Right hindlimb (tissue), 1 donor: ENCODE measurements at places on chromosomes 13 and 19.

GRCh38 chr19:8336072-8336569, 6.9 kb downstream of the KANK3 start:
- no peak for DNase-seq

- peak; percentile 34 for DNase-seq
Measured at GRCh38 chr19:58317476-58318072, 9.2 kb upstream of the ZSCAN22 start.

GRCh38 chr13:75505327-75505726, 23.4 kb upstream of the TBC1D4 start:
- DNase-seq: no peak

DNA sequence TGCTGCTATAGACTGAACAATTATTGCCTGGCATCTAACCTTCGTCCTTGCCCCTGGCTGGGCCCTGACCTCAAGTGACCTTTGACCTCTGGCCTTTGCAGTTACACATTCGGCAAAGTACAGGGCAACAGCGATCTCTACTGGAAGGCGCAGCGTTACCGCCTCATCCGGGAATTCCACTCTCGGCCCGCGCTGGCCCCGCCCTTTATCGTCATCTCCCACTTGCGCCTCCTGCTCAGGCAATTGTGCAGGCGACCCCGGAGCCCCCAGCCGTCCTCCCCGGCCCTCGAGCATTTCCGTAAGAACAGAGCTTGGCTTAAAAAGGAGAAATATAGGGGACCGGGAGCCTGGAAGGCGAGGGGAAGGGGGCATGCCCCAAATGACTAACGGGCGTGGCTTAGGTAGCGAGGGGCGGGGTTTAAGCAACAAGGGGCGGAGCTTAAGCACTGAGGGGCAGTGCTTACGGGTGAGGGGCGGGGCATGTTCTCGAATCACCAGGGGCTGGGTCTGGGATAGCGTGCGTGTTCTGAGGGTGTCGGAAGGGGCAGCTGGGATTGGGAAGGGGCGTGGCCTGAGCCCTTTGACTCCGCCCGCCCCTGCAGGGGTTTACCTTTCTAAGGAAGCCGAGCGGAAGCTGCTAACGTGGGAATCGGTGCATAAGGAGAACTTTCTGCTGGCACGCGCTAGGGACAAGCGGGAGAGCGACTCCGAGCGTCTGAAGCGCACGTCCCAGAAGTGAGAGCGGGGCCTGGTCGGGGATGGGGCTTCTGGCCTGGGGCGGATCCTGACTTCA, 52.7 kb downstream of the TRPM4 start:
- peak; percentile 71 for DNase-seq

- DNase-seq: no peak
Measured at GRCh38 chr13:72523593-72523992, 203.8 kb downstream of the MZT1 start.

DNA sequence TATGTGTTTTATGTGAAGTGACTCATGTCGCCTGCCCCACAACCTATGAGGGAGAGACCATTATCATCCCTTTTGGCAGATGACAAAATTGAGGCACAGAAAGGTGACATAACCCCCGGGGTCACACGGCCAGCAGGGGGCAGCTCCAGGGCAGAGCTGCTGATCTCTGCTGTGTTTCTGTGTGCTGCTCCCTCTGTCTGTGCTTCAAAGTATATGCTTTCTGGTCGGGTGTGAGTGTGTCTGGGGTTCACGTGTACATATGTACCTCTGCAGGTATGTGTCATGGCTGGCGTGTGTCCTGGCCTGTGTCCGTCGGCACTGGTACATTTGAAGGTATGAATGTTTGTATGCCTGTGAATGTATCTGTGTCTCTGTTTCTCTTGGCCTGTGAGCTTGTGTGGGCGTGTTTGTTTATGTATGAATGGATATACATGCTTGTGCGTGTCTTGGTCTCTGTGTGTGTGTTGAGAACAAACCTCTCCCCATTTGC, 7.1 kb downstream of the LIPE start:
- no peak for DNase-seq

DNA sequence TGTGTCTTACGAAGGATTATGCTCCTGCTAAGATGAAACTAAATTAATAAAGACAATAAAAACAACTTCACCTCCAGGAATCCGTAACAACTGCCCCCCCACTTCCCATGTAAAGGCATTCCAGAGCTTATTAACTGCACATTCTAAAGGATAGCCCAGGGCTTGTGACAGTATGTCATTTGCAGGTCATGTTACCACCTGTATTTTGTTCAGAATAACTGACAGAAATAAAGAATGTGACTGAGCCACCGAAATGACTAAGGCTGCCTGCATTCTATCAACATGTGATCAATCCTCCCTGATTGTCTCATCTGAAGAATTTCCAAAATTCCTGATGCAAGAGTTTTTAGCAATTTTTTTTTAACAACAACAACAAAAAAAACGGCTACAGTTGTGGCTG, 117.2 kb downstream of the MIPEP start:
- no peak for DNase-seq

- no peak for DNase-seq
Measured at GRCh38 chr13:108963846-108964600, 334.6 kb downstream of the MYO16 start.

DNA sequence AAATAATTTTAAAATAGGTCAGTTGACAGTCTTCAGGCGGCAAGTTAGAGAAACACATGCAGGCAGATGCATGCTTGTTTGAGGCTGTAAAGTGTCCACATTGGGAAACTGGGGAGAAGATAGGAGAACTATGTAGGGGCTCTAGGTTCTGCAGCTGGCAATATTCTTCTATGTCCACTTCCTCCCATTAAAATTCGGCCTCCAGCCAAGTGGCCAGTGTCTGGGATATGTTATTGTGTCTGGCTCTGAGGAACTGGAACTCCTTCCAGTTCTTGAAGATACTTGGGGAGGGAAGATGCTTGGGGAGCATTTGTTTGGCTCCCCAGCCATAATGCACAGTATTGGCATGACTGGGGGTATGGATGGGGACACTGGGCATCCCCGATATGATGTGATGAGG, 20.9 kb upstream of the KLF2 start:
- DNase-seq: no peak

GRCh38 chr19:10417541-10418234, 2.6 kb upstream of the PDE4A start:
- no peak for DNase-seq

- DNase-seq: no peak
Measured at GRCh38 chr13:54709546-54709945, 1680.9 kb downstream of the OLFM4 start.

DNA sequence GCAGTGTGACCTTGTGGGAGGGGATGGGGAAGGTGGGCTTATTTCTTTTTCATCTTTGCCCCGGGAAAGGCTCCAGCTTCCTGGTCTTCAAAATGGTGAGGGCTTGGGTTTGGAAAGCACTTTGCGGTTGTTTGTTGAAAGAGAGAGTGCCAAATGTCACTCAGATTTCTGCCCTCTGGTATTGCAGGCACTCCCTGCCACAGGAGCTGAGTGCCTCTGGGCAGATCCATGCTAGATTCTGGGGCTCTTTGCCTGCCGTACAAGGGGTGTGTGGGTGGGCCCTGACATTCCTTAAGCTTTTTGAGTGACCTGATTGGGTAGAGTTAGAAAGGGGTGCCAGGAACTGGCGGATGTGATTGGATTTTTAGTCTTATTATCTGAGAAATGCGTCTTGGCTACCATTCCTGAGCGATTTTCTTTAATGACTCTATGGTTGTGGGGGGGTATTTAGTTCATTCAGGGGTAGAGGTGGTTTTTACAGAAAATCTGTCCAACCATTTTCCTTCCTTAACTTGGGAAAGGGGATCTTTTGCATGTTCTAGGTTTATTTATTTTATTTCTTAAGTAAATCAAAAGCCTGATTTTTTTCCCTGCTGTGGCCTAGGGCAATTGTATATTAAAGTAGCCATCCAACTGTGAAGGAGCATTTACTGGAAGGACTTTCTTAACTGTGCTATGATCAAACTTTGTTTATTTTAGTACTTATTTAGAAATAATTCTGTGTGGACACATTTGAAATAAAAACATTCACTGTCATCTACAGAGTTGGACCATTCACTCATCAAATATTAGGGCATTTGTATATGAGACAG, 3.2 kb downstream of the ARHGAP35 start:
- DNase-seq: peak; percentile 41

DNA sequence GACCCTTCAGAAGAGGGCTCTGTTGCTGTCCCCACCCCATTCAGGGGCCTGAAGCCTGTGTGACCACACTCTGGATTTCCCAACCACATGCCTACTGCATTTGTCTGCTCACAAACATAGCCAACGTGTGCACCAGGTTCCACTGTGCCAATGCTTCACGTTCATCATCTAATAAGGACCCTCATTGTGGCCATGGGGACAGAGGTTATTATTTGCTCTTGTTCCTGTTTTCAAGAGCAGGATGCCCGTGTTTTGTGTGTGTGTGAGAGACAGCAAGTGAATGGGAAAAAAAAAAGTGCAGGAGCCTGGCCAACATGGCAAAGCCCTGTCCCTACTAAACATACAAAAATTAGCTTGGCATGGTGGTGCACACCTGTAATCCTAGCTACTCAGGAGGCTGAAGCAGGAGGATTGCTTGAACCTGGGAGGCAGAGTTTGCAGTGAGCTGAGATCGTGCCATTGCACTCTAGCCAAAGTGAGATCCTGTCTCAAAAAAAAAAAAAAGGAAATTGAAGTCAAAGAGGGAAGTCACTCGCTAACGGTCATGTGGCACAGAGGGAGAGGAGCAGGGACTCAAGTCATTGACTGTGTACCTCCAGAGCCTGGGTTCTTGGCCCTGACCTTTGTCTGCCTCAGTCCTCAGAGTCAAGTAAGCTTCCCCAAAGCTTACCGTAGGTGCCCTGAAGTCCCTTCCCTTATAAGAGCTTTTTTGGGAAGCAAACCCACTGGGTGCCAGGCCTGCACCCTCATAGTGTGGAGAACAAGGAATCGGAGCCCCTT, 6.9 kb downstream of the B3GNT8 start:
- DNase-seq: no peak

DNA sequence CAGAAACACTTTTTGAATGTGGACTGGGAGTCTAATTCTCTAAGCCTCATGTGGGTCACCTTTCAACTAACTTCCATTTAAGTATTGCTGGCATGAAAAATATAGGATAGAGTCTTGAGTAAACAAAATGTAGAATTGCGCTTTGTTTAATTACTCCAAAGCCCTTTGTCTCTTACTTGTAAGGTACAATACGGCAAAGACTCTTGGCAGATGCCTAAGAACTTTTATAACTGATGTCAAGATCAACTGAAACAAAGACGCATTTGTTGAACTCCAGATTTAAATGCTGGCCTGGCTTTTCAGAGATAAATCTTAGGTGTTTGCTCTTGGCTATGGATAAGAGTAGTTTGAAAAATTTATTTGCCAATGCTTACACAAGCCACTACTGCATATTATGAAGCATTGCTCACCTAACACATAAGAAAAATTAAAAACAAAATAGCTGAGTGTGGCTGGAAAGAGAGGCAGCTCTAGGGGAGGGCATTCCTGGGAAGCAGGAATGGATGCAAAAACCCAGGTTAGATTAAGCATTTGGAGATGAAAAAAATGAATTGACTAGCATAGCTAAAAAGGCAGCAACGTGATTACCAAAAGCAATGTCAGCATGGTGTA, 107.3 kb upstream of the STARD13 start:
- no peak for DNase-seq

DNA sequence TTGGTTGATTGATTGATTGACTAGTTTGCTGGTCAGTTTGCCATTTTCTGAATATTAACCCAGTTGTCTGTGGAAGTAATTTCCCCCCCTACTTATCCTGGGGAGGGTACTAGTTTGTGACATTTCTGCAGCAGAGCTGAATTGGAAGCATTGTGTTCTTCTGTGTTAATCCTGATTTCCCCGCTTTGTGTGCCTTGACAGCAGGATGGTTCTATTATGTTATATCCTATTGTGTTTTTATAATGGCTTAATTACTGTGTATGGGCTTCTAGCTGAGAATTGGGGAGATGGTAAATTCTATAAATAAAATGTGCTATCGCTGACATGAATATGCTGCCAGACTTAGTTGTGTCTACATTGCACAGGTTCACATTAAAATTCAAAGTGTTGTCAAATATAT, 499.7 kb downstream of the COG6 start:
- DNase-seq: no peak

GRCh38 chr19:38819231-38819920, 6.6 kb upstream of the LGALS4 start:
- no peak for DNase-seq

GRCh38 chr19:35429698-35430408, 18.2 kb upstream of the FFAR2 start:
- no peak for DNase-seq

DNA sequence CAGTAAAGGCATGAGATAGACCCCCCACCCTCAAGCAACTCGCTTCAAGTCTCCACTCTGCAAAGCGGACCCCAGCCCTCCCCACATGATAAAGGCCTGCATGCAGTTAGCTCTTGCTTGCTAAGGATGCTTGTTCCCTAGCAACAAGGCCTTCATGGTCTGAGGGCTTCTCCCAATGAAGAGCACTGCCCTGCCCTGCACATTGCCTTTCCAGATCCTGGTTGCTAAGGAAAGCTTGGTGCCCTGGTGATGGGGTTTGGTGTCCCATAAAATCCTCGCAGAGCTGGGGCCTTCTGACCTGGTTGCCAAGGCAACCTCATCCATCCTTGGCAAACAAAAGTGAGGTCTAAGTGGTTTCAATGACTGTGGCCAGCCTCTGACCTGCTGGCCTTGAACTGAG, 6.0 kb downstream of the DBP start:
- DNase-seq: peak; percentile 36

DNA sequence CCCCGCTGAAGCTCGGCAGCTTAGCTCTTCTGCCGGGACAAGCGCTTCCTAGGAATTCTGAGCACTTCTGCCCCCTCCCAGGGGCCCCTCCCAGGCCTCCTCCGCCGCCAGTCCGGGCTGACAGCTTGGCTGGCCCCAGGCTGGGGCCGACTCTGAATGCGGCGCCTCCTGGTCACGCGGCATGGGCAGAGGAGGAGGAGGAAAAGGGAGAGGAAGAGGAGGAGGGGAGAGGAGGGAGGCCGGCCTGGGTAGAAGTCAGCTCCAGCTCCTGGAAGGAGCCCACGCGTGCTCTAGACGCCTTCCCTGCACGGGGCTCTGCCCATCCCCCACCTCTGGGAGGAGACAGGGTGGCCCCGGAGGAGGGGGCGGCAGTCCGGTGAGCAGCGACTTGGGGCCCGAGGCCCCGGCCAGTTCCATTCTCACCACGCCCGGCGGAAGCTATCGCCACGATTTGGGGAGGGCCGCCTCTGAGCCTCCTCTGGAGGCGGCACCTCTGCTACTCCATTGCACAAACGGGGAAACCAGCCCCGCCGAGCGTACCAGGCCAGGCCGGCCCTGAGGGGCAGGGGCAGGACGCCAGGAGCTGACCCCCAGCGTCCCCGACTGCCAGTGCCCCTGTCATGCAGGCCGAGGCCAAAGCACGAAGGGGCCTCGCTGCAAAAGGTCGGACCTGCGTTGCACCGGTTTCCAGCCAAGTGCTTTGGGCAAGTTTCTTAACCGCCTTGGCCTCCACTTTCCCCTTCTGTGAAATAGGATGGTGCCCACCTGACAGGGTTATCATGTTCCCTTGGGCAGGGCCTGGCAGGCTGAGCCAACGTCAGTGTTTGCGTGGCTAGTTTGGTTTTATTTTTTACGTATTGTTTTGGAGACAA, 31.6 kb downstream of the CCNE1 start:
- DNase-seq: peak; percentile 82

GRCh38 chr13:31322026-31322425, 122.3 kb downstream of the B3GLCT start:
- DNase-seq: no peak
